ENCODE measurements at places on chromosomes 7 and 10. TPM values are rescaled to one million over a fixed set of nuclear protein-coding genes. Genes with fewer than 3 reads are reported as not detected.

DNA sequence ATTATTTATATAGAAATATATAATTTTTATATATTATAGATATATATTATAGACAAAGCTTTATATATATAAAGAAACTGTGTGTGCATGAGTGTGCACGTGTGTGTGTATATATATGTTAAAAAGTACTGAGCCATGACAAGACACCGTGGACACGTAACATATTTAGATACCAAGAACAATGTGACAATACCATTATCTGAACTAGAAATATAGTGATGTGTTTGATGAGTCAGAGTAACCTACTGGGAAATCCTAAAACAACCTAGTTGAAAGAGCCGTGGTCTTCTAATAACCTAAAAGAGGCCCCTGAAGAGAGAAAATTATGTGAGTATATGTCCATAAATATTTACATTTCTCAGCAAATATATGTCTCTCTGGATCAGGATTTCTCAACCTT lies 50.7 kb upstream of the ITGB8 start:
- DNase-seq, result no peak

GRCh38 chr10:38050212-38050611 lies 39.7 kb downstream of the ZNF33A start:
- no peak for DNase-seq

- no peak for DNase-seq
Observed at GRCh38 chr7:21844742-21845141, 101.0 kb downstream of the CDCA7L start.

DNA sequence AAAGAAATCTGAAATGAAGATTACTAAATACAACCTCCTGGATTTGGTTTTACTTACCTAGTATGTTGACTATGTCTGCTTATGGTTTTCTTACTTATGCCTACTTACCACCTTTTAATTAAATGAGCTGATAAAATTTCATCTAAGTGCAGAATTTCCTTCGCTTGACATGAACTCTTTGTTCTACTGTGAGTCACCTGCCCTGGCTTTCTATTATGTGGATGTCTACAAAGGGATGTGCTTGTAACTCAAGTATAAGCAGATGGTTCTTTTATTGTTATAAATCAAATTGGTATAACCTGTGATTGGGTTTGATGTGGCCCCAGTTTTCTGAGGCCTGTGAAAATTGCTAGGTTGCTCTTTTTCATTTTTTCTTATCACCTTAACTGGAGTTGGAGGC lies 389.1 kb upstream of the ANKRD30A start:
- DNase-seq, result no peak

GRCh38 chr7:16660702-16661464 lies 14.9 kb downstream of the BZW2 start:
- no peak for DNase-seq

- no peak for DNase-seq
Observed at GRCh38 chr10:74049955-74050354, 52.0 kb downstream of the VCL start.

GRCh38 chr10:94046098-94046497 lies 52.4 kb downstream of the PLCE1 start:
- no peak for DNase-seq

DNA sequence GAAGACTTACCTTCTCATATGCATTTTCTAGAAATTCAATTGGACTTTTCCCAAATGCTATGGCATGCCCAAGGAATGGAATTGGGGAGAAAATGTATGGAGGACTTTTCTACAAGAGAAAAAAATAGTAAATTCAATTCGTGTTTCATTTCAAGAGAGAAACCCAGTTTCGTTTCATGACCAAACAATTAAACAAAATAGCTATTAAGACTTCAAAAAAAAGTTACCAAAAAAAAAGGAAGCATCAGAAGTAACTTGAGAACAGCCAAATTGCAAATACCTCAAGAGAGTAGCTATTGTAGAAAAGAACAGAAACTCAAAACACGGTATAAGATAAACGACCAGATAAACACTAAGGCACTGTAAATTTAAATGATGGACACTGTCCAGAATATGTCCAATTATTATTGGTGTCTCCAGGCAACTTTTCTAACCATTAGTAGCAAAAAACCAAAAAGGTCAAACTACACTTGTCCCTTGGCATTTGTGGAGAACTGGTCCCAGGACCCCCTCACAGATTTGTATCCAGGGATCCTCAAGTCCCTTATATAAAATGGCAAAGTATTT lies 2.4 kb downstream of the CYP51A1 start:
- DNase-seq, result no peak

DNA sequence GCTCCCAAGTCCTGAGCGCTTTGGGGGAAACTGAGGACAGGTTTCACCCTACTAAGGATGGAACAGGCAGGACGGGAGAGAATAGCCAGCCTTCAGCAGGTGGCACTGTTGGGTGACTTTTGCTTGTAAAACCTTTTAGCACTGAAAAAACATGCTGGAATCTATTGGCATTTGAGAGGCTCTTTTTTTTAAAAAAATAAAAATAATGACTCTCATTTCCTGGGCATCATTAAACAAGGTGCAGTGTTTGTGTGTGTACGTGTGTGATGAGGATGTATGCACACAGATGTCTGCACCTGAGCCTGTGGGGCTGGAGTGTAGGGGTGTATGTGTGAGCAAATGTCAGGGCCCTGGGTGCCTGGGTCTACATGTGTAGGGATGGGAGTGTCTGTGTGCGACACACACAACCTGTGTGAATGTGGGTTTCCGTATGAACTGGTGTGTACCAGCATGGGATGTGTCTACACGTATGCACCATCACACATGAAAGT lies 177.9 kb downstream of the RPS24 start:
- peak; percentile 67 for DNase-seq

- no peak for DNase-seq
Observed at GRCh38 chr10:89392974-89393373, 551 bp downstream of the IFIT1 start.

DNA sequence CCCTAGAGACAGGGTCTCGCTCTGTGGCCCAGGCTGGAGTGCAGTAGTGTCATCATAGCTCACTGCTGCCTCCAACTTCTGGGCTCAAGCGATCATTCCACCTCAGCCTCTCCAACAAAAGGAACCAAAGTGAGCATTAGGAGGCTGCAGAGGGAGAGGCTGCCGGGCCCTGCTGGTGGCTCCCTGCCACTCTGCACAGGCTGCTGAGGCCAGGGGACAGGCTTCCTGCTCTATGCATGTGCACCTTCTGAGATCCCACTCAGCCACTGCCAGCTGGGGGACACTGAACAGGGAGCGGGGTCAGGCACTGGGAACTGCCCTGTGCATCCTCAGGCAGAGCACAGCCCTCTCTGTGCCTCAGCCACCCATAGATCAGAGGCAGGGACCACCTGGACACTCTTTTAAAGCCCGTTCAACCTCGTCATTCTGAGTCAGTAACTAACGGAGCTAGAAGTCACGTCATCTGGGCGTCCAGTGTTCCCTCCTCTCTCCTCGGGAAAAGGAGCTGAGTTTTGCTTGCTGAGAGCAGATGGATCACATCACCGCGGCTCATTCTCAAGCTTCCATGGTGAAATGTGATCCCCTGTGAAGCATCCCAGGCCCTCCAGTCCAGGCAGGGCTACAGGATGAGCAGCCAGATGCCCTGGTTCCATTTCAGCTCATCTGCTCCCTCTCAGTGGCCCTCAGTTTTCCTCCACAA lies 109.6 kb downstream of the MYL10 start:
- DNase-seq, result no peak

- no peak for DNase-seq
Observed at GRCh38 chr7:117066668-117067067, 113.4 kb downstream of the ST7 start.

DNA sequence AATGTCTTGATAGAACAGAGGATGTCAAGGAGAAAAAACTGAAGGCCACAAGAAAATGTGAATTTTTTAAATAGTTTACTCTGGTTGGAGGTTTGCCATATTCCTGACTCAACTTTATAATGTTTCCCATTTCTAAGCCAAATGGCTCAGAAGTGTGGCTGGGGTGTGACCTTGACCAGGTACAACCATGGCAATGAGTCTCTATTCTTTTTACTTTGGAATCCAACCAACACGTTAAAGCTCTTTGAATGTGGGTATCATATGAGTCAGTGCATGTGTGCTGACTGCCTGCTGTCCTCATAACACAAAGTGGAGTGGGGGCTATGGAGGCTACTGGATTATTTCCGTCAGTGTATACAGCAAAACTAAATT lies 33.5 kb upstream of the DLD start:
- no peak for DNase-seq

DNA sequence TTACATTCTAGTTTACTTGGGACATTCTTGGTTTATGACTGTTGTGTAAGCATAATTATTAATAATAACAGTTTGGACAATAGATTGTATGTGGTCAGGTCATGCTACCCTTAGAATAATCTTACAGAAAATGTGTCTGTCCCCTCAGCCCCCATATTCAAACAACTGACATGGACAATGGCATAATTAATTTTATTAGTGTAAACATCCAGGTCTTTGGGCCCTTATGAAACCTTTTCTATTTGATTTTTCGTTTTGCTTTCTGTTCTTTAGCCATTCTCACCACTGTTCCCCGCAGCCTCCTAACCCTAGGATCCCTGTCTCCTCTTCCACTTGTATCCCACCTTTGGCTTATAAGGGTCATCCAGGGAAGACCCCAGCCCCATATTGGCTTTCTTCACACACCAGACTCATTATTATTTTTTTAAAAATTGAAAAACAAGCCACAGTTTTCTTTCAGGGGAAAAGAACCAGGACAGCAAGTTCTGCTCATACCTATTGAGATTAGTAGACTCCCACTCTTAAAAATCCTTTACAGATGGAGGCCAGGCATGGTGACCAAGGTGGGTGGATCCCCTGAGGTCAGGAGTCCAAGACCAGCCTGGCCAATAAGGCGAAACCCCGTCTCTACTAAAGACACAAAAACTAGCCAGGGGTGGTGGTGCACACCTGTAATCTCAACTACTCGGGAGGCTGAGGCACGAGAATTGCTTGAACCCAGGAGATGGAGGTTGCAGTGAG lies 11.5 kb downstream of the VIM start:
- no peak for DNase-seq

- DNase-seq, result no peak
Observed at GRCh38 chr10:72742797-72743196, 50.9 kb downstream of the MCU start.

HBP1 gene
- 55.9 TPM for total RNA-seq

CALCR gene
- total RNA-seq, result 0.10 TPM

GPR26 gene
- not detected for total RNA-seq

STOX1 gene
- 0.24 TPM for total RNA-seq

Measured in posterior vena cava (tissue), 2 donors.